ENCODE measurements at places on chromosomes 6 and 20.

DNA sequence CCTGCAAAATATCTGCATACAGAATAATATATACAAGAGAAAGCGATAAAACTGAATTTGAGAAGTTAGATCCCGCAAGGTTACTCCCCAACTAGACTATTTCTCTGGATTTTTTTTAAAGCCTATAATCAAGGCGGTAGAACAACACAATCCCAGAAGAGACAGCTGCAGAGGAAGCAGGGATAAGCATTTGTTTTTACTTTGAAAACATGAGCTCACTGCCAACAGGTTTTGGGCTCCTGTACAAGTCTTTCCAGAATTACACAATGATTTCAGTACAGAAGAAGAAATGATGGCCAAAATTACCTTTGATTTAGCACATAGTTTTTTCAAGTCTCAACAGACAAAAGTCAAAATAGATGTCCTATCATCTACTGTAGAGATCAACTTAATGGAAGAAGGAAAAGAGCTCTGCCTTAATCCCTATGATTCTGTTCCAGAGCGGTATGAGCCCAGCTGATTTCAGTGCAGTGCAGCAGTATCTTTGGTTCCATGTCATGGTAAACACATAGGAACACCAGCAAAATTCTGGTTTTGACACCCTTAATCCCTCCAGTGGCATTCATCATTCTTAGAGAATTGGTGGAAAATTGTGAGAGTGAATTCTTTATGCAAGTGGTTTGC, 304.3 kb downstream of the HDGFL1 start:
- DNase-seq = no peak

- DNase-seq = peak; percentile 64
Measured at GRCh38 chr6:154370545-154370944, 13.9 kb upstream of the IPCEF1 start.

DNA sequence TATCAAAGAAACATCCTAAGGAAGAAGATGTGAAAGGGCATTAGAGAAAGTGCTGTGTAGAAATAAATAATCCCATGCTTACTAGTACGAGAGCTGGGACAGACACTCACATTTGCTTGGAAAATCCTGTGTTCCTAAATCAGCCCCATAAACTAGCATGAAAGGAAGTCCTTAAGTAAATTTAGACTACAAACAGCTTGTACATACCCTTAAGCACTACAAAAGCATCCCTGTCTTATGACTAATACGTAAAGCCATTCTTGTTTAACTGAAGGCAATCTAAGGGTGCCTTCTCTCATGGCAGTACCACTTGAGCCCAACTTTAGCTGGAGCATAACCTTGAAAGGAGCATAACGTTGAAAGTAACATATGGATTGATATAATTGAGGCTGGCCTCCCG, 15.4 kb upstream of the FOXQ1 start:
- DNase-seq = no peak

GRCh38 chr20:18288749-18289267, 481 bp downstream of the ZNF133 start:
- DNase-seq = peak; percentile 9

- DNase-seq = peak; percentile 27
Measured at GRCh38 chr6:35810971-35811698, 6.0 kb downstream of the LHFPL5 start.

- peak; percentile 20 for DNase-seq
Measured at GRCh38 chr6:74534465-74535211, 671.2 kb downstream of the COL12A1 start.

DNA sequence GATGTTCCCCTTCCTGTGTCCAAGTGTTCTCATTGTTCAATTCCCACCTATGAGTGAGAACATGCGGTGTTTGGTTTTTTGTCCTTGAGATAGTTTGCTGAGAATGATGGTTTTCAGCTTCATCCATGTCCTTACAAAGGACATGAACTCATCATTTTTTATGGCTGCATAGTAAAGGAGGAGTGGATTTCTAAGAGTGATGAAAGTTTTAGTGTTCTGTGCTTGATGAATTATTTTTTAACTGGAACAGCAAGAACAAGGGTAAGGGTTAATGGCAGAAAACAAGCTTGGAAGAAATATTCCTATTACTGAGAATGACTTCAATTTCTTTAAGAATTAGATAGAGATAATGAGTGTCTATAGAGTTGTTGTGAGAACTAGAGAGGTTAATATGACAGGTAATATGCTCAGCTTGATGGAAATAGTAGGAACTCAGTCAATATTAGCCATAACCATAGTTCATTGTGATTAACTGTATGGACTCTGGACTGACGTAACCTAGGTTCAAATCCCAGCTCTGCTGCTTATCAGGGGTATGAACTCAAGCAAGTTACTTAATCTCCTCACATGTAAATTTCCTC, 190.0 kb downstream of the RPS12 start:
- no peak for DNase-seq

GRCh38 chr6:156890627-156891314, 113.6 kb downstream of the ARID1B start:
- peak; percentile 7 for DNase-seq

GRCh38 chr6:4693173-4693970, 82.8 kb upstream of the CDYL start:
- DNase-seq = no peak

DNA sequence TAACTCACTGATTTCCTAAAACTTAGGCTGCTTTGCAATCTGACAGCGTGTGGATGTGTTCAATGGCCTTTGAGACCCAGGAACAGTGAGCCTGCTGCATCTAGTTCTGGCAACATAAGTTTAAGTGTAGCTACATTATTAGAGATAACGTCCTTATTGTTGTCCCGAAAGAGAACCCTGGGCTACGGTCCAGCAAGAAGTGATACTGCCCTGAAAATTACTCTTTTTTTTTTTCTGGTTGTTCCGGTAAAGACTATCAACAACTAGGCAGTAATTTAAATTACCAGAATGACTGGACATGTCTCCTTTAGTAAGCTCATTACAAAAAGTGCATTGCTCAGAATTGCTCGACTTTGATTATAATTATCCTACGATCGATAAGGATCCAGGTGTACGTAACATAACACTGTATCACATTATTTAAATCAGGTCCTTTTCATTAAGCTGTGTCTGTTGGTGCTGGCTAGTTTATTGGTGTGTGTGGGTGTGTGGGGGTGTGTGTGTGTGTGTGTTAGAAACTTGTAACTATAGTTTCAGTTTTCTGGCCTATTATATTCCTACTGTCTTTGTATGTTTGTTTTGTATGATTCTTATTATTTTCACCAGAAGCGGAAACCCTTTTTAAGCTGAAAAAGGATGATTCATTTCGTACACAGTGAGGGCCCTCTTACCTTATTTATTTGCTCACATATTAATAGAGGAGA, 3.0 kb downstream of the TSHZ2 start:
- no peak for DNase-seq

GRCh38 chr6:51477711-51478311, 609.6 kb downstream of the PKHD1 start:
- no peak for DNase-seq

DNA sequence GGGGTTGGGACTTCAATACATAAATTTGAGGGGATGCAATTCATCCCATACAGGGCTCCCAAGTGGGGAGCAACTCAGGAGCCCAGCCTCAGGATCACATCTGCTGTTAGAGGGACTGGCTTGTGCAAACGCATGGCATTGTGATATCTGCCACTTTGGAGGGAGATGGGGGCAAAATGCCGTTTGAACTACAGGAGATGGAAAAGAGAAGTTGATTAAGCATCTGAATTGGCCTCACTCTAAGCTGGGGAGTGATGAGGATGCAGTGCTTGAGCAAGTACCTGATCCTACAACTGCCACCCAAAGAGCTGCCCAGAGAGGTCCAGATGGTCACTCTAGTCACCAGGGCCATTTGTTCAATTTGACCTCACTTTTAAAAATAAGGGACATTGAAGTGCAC, 2.0 kb downstream of the LY86 start:
- no peak for DNase-seq

DNA sequence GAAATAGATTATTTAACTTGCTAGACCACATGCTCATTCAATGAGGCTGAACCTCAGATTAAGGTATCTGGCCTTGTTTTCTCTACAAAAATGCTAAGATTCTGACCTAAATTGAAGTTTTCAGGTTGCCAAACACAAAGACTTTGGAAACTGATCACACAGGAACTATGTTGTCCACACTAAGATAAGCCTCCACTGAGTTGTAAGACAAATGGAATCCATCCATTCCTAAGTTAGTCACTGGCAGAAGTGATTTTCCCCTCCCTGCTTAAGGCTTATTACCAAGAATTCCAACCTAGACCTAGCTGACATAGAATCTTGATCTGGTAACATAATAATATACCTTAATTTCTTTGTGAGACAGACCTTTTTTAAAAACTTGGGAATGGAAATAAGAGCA, 608.1 kb downstream of the TENT5A start:
- peak; percentile 2 for DNase-seq

DNA sequence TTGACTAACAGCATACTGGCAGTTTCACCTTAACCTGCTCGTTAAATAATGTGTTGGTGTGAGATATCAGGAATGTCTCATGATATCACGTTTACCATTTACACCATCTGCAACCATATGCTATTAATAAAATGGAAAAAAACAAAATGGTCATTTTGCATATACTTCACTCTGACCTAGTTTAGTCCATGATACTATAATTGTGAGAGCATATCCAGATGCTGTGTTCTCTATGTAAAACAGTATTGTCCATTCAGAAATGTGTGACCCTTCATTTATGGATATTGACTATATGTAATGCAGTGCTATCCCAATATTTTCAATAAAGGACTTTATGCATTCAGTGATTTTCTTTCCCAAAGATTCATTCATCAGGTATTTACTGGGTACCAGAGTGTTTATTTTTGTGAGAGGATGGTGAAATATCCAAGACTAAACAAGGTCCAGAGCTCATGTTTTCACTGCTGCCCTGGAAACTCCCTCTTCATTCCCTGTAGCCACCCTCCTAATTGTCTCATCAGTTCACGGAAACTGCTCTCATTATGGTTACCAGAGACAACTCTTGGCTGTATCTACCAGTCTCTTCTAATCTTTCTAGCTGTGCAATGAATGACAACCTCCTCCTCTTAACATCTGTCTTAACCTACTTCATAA, 25.7 kb upstream of the HINT3 start:
- DNase-seq = no peak

- DNase-seq = no peak
Measured at GRCh38 chr6:90654806-90655205, 67.9 kb upstream of the MAP3K7 start.

DNA sequence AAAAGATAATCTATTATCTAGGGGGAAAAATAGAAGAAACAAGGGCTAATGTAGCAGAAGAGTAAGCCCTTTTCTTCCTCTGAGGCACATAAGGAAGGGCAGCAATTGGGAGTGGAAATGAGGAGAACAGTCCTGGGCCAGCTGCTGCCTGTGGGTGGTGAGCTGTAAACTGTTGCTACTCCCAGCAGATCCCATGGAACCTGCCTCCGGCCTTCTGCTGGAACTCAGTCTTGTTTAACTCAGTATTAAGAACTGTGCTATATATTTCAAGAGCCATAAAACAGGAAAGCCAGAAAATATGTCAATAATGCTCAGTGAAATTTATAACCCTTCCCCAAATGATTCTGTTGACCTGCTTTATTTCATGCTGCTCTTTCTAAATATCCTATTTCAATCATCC, 464.2 kb downstream of the COL12A1 start:
- no peak for DNase-seq

All from AG08395 (cell line).